KBM-7 (cell line): ENCODE measurements at places on chromosomes 6 and 20.

DNA sequence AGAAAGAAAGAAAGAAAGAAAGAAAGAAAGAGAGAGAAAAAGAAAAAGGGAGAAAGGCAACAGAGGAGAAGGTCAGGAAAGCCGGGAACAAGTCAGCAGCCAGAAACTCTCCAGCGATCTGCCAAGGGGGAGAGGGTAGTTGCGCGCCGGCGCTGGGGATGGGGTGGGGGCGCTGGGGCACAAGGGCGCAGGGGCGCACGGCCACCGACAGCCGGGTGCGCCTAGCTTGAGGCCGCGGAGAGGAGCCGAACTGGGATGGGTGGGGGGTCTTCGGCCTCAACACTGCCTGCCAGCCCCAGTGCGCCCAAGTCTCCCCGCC lies 533 bp upstream of the RSPO3 start:
- no peak for DNase-seq

- DNase-seq = no peak
Observed at GRCh38 chr6:132017942-132018341, 66.8 kb upstream of the CCN2 start.

GRCh38 chr6:39198528-39198927 lies 30.7 kb downstream of the KCNK5 start:
- DNase-seq = no peak

DNA sequence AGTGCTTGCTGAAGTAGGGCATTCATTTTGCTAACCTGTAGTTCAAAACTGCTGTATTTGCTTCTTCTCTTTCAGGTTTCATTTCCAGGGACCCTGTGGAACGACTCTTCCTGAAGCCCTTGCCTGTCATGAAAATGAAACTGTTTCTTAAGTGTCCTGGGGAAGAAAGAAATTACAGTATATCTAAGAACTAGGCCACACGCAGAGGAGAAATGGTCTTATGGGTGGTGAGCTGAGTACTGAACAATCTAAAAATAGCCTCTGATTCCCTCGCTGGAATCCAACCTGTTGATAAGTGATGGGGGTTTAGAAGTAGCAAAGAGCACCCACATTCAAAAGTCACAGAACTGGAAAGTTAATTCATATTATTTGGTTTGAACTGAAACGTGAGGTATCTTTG lies 3.4 kb upstream of the NOL7 start:
- no peak for DNase-seq

GRCh38 chr6:26550250-26550993 lies 12.3 kb downstream of the HMGN4 start:
- DNase-seq = peak; percentile 67

- no peak for DNase-seq
Observed at GRCh38 chr20:61413752-61414151, 161.7 kb downstream of the CDH4 start.

- no peak for DNase-seq
Observed at GRCh38 chr6:137776786-137777686, 90.0 kb upstream of the TNFAIP3 start.

GRCh38 chr20:61887596-61888093 lies 178.0 kb downstream of the TAF4 start:
- DNase-seq = no peak
